ENCODE measurements at places on chromosomes 5 and 9.

GRCh38 chr9:7592321-7593316 lies 207.0 kb downstream of the DMAC1 start:
- no peak for ATAC-seq

- ATAC-seq = no peak
Observed at GRCh38 chr9:32968101-32969011, 33.1 kb downstream of the APTX start.

DNA sequence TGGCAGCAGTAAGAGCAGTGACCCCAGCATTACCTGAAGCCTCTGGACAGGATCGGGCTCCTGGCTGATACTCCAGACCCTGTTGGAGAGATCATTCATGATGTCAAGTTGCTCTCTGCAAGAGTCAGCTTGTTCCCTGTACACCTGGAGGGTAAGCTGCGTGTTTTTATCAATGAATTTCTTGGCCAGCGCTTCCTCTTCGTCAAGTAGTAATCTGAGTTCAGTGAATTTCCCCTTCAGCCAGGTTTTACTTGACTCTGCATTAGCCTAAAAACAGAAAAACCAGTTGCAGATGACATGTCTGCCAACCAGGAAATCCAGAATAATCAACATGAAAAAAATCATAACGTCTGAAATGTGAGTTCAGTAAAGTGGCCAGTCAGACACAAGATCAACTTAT lies 19.1 kb downstream of the TRIM14 start:
- ATAC-seq = no peak

GRCh38 chr5:113218906-113219517 lies 215.8 kb downstream of the TSSK1B start:
- ATAC-seq = no peak

- no peak for ATAC-seq
Observed at GRCh38 chr9:136584401-136584932, 38.6 kb upstream of the NOTCH1 start.

- ATAC-seq = no peak
Observed at GRCh38 chr5:54415896-54416601, 39.5 kb upstream of the HSPB3 start.

DNA sequence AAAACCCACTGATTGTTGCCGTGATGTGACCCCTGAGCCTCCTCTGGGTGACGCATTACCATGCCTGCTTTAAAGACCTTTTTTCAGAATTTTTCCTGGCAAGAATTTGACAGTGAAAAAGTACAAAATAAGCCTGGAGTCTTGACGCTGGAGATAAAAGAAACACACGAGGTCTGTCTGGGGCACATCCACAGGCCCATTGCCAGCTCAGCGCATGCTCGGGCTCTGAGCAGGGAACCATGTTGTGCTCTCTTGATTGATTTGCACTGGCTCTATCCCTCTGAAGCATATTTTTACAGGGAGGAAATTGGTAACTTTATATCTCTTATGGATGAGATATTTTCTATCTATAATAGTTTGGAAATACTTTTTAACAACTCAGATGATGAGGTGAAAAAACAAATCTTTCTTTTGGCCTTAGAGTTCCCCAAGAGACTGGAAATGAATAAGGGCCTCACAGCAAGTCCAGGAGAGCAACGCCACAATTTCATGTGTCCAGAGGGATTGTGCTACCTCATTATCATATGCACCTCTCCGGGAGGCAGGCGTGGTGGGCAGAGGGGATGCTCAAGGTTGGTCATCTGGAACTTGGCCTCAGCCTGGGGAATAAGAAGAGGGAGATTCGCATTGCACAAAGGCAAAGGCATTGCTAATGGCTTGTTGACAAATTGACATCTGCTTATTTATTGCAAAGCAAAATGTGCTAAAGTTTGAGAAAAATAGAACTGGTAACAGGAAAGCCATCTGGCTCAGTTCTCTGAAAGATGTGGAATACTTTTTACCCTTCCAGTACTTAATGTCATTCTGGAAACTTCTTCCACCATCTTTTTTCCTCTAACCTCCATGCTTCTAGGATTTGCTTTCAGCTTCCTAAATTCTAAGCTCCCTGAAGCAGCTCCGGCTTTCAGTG lies 183.8 kb downstream of the PJA2 start:
- ATAC-seq = no peak

DNA sequence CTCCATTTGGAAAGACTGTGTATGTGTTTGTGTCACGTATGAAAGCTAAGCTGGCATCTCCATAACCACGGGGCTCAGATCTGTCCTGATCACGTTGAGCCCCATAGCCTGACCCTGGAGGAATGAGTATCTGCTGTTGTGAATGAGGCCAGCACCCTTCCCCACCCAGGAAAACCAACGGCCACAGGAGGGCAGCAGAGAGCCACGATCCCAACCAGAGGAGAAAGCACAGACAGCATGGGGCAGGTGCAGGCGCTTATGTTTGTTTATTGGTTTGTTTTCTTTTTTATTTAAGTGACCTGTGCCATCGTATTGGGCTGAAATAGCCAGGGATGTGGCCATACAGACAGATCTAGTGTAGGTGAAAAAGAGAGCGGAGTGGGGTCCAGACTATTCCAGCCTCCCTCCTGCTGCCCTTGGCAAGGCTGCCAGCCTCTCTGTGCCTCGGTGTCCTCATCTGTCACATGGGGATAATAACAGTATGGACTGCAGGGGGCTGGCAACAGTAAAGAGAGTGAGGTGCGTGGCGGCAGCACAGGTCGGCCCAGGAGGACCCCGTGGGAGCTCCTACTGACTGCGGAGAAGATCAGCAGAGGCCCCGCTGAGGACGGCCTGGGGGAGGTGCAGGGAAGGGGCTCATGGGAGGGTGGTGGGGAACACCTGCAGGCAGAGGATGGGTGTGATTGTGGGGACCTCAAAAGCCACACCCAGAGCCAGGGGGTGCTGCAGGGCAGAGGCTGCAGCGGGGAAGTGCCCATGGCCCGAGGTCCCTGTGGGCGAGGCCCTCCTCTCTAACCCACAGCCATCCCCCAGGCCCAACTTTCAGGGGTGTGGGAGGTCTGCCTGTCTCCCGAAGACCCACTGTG lies 12.1 kb downstream of the OR2V2 start:
- ATAC-seq = peak; percentile 71

GRCh38 chr5:68295772-68296171 lies 80.2 kb downstream of the PIK3R1 start:
- ATAC-seq = no peak
